ENCODE measurements at places on chromosomes 13 and 19.

- DNase-seq, result no peak
Observed at GRCh38 chr19:50432221-50433028, at the start of gene MYBPC2. Gene MYBPC2 (plus strand): TSS chr19:50432892. CDS start chr19:50432954, 62 bp downstream.

- no peak for DNase-seq
Observed at GRCh38 chr13:24274452-24275021, 34.8 kb upstream of the C1QTNF9 start.

DNA sequence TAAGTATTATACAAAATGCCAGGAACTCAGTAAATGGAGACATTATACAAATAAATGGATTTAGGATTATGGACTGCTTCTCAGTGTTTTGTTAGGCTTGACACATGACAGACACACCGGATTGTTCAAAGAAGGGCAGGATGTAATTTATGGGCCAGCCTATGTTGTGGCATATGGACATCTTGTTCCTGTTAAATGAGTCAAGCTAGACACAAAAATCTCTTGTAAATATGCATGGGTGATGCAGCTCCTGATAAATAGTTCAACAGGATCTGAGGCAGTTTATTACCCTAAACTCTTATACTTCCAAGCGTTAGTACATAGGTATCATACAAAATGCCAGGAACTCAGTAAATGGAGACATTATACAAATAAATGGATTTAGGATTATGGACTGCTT lies 502.3 kb downstream of the TBC1D4 start:
- no peak for DNase-seq

DNA sequence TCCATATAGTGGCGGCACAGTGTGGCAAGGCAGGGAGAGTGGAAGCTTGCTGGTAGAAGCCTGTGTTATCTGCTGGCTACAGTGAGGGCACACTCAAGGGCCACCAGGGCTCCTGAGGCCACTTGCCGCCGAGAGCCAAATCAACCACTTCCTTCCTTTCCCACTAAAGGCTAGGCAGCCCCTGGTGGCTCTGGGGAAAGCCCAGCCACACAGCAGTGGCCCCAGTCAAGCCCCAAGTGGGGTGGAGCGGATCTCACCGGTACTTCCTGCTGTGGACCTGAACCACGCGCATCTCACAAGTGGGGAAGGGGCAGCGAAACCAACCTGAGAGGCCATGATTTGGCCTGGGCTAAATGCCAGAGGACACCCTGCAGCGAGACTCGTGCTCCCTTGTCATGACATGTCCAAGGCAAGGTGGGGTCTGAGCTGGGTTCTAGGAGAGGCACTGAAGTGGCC lies 21.9 kb upstream of the SLC35E1 start:
- DNase-seq, result no peak

DNA sequence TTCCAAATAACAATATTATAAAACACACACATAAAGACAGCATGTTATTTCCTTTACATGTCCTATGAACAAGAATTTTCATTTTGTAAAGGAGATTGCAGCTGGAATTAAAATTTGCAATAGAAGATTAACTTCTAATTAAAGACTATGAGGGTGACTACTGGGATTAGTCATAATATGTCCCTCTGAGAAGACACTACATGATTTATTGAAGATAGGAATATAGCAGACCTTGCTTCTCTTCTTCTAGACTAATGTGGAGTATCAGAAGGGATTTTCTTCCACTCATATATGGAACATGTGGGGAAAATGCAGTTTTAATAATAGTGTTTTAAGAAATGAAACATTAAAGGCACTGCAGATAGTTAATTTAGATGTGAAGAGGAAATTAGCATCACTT lies 177.8 kb downstream of the NALCN start:
- no peak for DNase-seq
